Activated naive CD8-positive, alpha-beta T cell treated with anti-CD3 and anti-CD28 coated beads for 36 hours (primary cell): ENCODE measurements at places on chromosomes 1 and 21. TPM values are rescaled to one million over a fixed set of nuclear protein-coding genes. Genes with fewer than 3 reads are reported as not detected.

GRCh38 chr21:41139275-41139674 is 28.7 kb upstream of the BACE2 start:
- no peak for DNase-seq

DNA sequence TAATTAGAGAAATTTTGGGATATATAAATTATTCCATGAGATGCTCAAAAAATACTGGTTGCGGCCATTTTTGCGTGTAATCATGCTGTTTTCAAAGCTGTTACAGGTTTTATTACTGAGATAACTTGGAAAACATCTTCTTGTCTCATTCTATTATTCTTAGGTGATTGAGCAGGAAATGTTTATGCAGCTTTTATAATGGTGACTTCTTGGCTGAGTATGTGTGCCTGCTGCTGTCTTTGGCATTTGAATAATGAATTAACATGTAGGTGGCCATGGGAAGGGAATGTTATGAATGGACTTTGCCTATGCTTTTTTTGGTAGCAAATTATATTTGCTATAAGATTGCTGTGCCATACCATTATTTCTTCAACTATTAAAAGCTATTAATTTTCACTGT is 52.5 kb downstream of the RASAL2 start:
- DNase-seq: no peak

- no peak for DNase-seq
These were observed 90.1 kb downstream of the DMRTB1 start for GRCh38 chr1:53549287-53549686.

GRCh38 chr1:5287178-5288150 is 633.1 kb downstream of the AJAP1 start:
- no peak for DNase-seq

DNA sequence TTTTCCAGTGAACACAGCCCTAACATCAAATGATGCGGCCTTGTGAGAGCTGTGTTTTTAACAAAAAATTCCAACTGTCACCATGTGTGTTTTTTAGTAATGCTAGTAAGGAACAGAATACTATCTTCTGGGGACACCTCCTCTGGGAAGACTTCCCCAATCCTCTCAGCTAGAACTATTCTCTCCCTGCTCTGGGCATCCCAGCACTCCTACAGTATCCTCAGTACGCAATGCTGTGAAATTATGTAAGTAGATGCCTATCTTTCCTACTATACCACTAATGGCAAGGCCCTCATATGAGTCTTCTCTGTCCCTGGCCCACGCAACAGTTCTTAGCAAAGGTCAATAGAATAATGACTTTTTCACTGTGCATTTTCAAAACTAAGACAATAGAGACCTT is 19.5 kb upstream of the TTC39A start:
- DNase-seq: no peak

GRCh38 chr1:237864338-237865244 is 26.1 kb downstream of the ZP4 start:
- DNase-seq: peak; percentile 19

ERG gene
- total RNA-seq: not detected

HCRTR1 gene
- total RNA-seq: not detected
